A549 (cell line): ENCODE measurements at places on chromosomes 6 and 20. TPM values are rescaled to one million over a fixed set of nuclear protein-coding genes. Genes with fewer than 3 reads are reported as not detected.

- DNase-seq, result no peak
Observed at GRCh38 chr6:165497472-165497871, 165.6 kb downstream of the PDE10A start.

GRCh38 chr6:72627539-72627938, 5.7 kb downstream of the KCNQ5 start:
- DNase-seq, result no peak

SMOC2 gene
- polyA plus RNA-seq, result not detected in 3 replicates

RFX6 gene
- not detected in 3 replicates for polyA plus RNA-seq

ULBP2 gene
- polyA plus RNA-seq, result 4.2 to 5.0 TPM (median 4.5 TPM) in 3 replicates

DNA sequence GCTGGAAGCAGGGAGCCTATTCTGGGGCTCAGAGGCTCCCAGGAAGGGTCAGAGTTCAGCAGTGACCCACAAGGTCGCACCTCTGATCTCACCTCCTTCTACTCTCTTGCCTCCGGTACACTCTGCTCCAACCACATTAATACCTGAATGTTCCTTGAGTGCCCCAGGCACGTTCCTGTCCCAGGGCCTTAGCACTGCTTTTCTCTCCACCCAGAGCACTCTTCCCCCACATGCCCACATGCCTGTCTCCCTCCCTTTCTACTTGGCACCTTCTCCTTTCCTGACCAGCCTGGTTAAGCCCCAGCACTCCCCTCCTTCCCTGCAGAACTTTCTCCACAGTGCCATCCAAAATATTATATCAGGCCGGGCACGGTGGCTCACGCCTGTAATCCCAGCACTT, 13.4 kb downstream of the KCNB1 start:
- no peak for DNase-seq

SS18L1 gene
- 12.0 to 13.1 TPM (median 12.9 TPM) in 3 replicates for polyA plus RNA-seq

DNA sequence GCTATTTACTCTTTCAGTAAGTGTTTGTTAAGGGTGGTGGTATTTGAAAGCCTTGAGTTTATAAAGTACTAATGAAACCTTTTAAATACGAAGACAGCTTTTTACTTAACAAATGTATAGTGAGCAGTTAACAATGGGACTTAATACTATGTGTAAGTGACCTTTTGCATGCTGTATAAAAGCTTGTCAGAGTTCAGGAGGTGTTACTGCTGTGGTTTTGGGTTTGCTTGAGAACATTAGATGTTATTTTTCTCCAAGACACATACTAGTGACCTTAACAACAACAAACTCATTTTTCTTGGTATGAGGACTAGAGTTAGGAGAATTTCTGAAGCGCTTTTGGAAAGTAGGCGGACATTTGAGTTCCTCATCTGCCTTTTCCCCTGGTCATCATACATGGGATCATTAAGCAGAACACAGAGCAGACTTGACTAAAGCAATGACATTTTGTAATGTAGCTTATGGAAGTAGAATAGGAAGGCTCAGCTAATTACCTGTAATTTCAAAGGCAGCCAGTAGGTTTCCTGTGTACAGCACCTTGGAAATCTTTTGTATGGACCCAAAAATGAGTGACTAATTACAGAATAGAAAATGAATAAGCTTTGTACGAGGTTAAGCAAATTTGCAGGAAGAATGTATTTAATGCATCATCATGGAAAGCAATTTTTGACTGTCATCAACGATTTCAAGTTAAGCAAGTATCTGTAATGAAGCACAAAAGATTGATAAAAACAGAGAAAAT, 14.1 kb downstream of the CDYL start:
- no peak for DNase-seq

SLC9A8 gene
- polyA plus RNA-seq, result 7.9 to 9.5 TPM (median 7.9 TPM) in 3 replicates

- DNase-seq, result no peak
Observed at GRCh38 chr6:162940426-162940825, 212.7 kb downstream of the PACRG start.
